CD8-positive, alpha-beta T cell (primary cell): ENCODE measurements at places on chromosomes 4 and X.

- DNase-seq, result no peak
Measured at GRCh38 chrX:103092942-103093341, at the start of gene NXF3. Gene NXF3, minus strand, starts transcription at chrX:103093143. Its CDS starts 120 bp downstream, at chrX:103093023.

DNA sequence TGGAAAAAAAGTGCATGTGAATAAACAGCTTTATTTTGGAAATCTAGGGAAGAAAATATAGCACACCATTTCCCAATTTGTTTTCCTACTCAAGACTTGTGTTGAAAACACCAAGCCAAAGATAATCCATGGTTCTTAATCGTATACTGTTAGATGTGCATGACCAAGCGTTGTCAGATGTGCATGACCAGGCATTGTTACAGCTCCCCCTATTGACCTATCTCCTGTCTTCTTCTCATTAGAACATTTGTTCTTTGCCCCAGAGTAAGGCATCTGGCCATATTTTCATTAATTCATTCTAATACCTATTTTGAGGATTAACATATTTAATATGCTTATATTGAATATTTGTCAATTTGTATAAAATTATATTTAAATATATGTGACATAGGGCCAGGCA, 14.4 kb upstream of the VCX start:
- DNase-seq, result no peak

- DNase-seq, result no peak
Measured at GRCh38 chrX:1686642-1687041, 71.8 kb downstream of the ASMT start.

GRCh38 chr4:6633091-6633906, 7.2 kb upstream of the MRFAP1 start:
- DNase-seq, result no peak

GRCh38 chr4:946517-947471, 14.5 kb downstream of the TMEM175 start:
- DNase-seq, result no peak

- DNase-seq, result no peak
Measured at GRCh38 chr4:144799486-144799885, 153.5 kb downstream of the HHIP start.

- no peak for DNase-seq
Measured at GRCh38 chr4:18419780-18420179, 398.2 kb upstream of the LCORL start.

- DNase-seq, result no peak
Measured at GRCh38 chrX:101918751-101919150, 13.1 kb downstream of the ZMAT1 start.

DNA sequence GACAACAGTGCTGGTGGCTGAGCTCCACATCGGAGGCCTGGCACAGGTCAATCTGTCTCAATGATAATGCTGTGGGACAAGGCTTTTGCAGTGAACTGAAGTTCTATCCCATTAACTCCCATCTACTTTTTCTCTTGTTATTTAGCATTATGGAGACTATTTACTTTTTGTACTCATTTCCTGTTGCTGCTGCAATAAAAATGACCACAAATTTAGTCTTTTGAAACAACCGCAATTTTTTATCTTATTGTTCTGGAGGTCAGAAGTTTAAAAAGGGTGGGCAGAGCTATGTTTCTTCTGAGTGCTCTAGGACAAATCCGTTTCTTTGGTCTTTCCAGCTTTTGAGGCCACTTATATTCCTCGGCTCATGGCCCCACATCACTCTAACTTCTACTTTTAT, 111.0 kb upstream of the PITX2 start:
- DNase-seq, result no peak

DNA sequence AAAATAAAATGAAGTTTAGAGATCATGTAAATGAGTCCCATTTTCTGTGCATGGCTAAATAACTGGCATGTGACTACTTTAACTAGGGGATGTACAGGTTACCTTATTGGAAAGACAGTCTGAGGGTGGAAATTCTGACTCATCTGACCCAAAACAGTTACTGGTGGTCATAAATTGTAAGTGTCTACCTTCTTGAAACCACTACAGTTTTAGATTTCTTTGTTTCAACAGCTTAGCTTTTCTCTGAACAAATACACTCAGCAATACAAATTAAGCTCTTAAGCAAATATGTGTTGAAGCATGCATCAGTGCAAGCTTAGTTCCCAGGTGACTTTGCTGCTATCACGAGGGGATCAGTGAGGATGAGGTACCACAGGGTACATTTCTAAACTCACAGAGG, 60.7 kb upstream of the PGM2 start:
- DNase-seq, result no peak

DNA sequence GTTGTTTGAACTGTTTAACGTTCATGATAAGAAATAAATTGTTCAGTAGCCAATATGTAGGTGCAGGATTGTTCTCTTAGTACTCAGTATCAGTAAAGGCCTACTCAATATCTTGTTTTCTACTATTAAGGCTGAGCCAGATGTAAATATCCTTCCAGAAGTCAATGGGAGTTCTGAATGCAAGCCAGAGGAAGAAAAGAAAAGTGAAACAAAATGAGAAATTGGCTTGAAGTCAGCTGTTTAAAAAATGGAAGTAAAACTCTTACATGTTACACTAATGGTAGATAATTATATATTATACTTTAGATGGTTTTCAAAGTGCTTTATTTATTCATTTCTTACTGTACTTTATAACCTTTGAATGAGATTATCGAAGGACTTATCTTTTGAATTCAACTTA, 1417.9 kb downstream of the ADGRL3 start:
- DNase-seq, result no peak

- DNase-seq, result no peak
Measured at GRCh38 chrX:9130031-9130430, 96.1 kb upstream of the FAM9B start.
